ENCODE measurements at places on chromosomes 11 and 22.

DNA sequence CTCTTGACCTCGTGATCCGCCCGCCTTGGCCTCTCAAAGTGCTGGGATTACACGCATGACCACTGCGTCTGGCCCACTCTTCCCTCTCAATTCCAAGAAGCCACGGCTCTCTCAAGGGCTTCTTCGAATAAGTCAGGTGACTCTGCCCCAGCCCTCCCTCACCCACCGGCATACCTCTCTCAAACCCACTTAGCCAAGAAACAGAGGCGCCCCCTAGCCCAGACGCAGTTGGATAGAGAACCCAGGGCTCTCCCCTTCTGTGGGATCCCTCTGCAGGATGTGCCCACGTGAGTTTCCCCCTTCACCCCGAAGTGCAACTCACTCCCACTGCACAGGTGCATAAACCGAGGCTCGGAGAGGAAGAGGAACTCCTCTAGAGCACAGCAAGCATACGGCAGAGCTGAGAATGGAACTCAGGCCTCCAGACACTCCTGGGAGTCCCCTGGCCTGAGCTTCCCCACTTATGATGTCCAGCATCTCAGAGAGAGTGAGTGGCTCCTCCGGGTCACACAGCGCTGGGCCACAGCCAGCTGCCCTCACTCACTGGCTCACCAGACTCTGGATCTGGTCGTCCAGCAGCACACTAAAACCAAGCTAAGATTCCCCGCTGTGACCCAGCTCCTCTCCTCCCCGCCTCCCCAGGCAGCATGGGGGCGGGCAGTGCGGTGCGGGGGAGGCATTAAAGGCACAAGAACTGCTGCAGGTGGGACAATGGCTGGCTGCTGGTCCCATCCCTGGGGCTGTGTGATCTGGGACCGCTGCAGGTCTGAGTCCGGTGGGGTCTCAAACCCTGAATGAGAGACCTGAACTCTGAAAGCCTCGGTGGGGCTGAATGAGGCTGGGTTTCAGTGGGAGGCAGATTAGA is 16.8 kb upstream of the RGL4 start:
- no peak overlapping the region for H3K27ac ChIP-seq
- H3K4me3 ChIP-seq = no peak overlapping the region
- DNase-seq = no peak
- H3K27me3 ChIP-seq = no peaks in the 10 kb centered on the region
- no peaks in the 10 kb centered on the region for H3K36me3 ChIP-seq

DNA sequence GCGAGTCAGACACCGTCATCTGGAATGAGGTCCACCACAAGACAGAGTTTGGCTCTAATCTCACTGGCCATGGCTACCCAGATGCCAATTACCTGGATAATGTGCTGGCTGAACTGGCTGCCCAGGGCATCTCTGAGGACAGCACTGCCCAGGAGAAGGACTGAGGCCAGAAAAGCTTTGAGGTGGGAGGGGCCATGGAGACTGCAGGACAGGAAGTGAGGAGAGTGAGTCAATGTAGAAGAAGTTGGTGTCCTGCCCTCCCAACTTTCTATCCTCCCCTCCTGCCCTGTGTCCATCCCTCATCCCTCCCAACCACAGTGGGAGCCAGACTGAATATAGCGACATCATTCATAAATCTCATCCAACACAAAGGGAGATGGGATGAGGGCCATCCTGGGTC is 8.0 kb downstream of the MPEG1 start:
- H3K36me3 ChIP-seq = peaks cover 21% of the 10 kb centered on the region
- H3K27ac ChIP-seq = no peak overlapping the region
- no peaks in the 10 kb centered on the region for H3K27me3 ChIP-seq
- no peak overlapping the region for H3K4me3 ChIP-seq
- peaks cover 5% of the 10 kb centered on the region for H3K4me1 ChIP-seq
- no peak for DNase-seq

DNA sequence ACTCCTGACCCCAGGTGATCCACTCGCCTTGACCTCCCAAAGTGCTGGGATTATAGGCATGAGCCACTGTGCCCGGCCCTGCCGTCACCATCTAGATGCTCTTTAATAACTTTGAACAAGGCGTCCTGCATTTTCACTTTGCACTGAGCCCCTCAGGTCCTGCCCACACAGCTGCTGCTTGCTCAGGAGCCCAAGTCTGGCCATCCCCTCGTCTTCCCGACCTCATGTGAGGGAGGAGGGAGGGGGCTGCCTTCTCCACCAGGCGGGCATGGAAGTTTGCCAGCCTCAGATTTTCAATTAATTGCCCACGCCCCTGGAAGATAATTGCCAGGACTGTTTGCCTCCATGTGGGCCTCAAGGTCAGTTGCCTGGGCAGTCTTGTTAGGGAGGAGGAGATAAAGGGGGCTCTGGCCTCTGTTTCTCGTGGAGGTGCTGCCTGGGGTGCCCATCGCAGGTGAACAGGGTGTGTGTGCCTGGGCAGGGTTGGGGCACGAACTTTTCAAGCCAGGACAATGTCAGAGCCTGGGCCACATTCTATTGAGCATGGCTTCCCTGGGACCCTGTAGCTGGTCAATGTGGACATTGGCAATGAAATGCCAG is 27.9 kb upstream of the MYEOV start:
- no peak for DNase-seq
- H3K4me3 ChIP-seq = no peak overlapping the region
- H3K4me1 ChIP-seq = peaks cover 11% of the 10 kb centered on the region
- no peak overlapping the region for H3K27ac ChIP-seq
- no peaks in the 10 kb centered on the region for H3K36me3 ChIP-seq

DNA sequence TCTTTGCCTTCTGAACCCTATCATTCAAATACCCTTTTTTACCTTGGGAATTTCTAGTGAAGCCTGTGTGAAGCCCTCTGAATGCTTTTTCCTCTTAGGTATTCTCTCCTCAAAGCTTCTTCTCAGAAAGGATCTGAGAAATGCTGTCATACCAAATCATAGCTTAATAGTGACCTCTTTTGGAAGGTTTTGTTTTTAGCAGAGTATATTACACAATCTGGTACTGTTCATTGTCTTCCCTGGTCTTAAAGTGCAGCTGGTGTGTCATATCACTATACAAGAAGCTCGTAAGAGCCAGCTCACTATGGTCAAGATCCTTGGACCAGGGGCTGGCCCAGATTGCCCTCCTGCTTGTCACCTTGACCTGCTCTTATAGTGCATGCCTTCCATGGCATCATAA is 204.4 kb upstream of the ANO5 start:
- H3K4me3 ChIP-seq = no peak overlapping the region
- H3K27me3 ChIP-seq = no peaks in the 10 kb centered on the region
- DNase-seq = no peak
- H3K36me3 ChIP-seq = no peaks in the 10 kb centered on the region

- H3K4me3 ChIP-seq = no peak overlapping the region
- peak overlapping the region; percentile 62 for H3K27ac ChIP-seq
- peak; percentile 79 for DNase-seq
- peaks cover 38% of the 10 kb centered on the region for H3K4me1 ChIP-seq
- peaks cover 3% of the 10 kb centered on the region for H3K36me3 ChIP-seq
Observed at GRCh38 chr22:19984201-19984753, 32.3 kb downstream of the ARVCF start.

DNA sequence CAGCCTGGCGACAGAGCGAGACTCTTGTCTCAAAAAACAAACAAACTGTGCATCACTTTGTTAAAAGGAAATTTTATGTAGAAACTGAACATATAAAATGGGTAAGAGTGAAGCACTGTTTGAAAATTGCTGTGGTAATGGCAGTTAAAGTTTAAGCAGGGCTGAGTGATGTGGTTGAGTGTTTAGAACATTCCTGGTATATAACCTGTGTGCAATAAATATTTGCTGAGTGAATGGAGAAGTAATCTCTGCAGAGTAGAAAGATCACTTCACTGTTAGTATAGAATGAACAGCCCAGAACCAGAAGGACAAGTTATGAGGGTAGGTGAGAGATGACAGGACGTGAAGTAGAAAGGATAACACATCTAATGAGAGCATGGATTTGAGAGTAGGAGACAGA is 27.3 kb downstream of the CECR2 start:
- no peak for DNase-seq
- H3K27ac ChIP-seq = no peak overlapping the region
- no peaks in the 10 kb centered on the region for H3K36me3 ChIP-seq
- H3K4me1 ChIP-seq = no peaks in the 10 kb centered on the region
- no peaks in the 10 kb centered on the region for H3K27me3 ChIP-seq
- H3K4me3 ChIP-seq = no peak overlapping the region

DNA sequence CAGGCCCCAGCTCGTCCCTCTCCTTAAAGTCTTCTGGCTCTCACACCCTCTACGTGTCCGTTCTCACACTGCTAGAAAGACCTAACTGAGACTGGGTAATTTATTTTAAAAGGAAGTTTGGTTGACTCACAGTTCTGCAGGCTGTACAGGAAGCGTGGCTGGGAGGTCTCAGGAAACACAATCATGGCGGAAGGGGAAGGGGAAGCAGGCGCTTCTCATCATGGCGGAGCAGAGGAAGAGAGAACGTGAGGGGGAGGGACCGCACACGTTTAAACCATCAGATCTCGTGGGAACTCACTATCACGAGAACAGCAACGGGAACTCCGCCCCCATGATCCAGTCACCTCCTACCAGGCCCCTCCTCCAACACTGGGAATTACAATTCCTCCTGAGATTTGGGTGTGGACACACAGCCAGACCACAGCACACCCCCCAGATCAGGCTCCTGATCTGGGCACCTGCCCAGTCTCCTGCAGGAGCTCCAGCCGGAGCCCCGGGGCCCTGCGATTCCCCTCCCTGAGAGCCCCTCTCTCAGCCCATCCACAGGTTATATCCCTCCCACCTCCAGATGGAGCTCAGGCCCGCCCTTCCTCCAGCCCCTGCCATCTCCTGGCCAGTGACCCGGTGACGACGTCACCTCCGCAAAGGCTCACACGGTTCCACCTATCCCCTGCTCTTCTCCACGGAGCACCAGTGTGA is 170.2 kb downstream of the BRD1 start:
- H3K36me3 ChIP-seq = no peaks in the 10 kb centered on the region
- H3K27me3 ChIP-seq = no peaks in the 10 kb centered on the region
- peak overlapping the region; percentile 58 for H3K4me3 ChIP-seq
- peak overlapping the region; percentile 92 for H3K27ac ChIP-seq

GRCh38 chr11:33389635-33390034 is 132.5 kb downstream of the HIPK3 start:
- H3K36me3 ChIP-seq = no peaks in the 10 kb centered on the region
- H3K27ac ChIP-seq = no peak overlapping the region
- peaks cover 8% of the 10 kb centered on the region for H3K4me1 ChIP-seq
- no peak overlapping the region for H3K4me3 ChIP-seq
- H3K27me3 ChIP-seq = no peaks in the 10 kb centered on the region

GRCh38 chr11:119166368-119167076 is 2.0 kb upstream of the NLRX1 start:
- no peak overlapping the region for H3K4me3 ChIP-seq
- H3K27ac ChIP-seq = no peak overlapping the region
- DNase-seq = no peak
- no peaks in the 10 kb centered on the region for H3K27me3 ChIP-seq
- H3K4me1 ChIP-seq = peaks cover 8% of the 10 kb centered on the region

GRCh38 chr11:33654594-33654993 is 46.0 kb downstream of the C11orf91 start:
- H3K36me3 ChIP-seq = no peaks in the 10 kb centered on the region
- DNase-seq = no peak
- no peak overlapping the region for H3K27ac ChIP-seq
- H3K4me1 ChIP-seq = peaks cover 5% of the 10 kb centered on the region
- no peak overlapping the region for H3K4me3 ChIP-seq
- no peaks in the 10 kb centered on the region for H3K27me3 ChIP-seq

- no peaks in the 10 kb centered on the region for H3K4me1 ChIP-seq
- H3K27me3 ChIP-seq = peaks cover under 1% of the 10 kb centered on the region
- no peaks in the 10 kb centered on the region for H3K36me3 ChIP-seq
- DNase-seq = no peak
Observed at GRCh38 chr22:48310740-48311139, 1516.9 kb downstream of the BRD1 start.

DNA sequence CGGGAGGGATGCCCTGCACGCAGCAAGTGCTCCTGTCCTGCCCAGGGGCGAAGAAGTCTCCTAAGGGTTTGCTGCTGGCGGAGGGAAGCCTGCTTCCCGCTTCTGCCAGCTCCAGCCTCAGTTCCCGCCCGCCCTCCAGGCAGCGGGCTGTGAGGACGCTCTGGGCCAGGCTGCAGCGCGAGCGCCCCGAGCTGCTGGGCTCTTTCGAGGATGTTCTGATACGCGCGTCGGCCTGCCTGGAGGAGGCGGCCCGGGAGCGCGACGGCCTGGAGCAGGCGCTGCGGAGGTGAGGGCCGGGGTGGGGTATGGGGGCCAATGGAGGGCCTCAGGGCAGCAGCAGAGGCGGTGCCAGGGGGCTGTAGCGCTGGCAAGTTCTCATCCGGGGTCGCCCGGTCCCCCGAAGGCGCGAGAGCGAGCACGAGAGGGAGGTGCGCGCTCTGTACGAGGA is 2.2 kb downstream of the CRACR2B start:
- no peaks in the 10 kb centered on the region for H3K27me3 ChIP-seq
- peaks cover 7% of the 10 kb centered on the region for H3K36me3 ChIP-seq
- peak overlapping the region; percentile 57 for H3K4me3 ChIP-seq
- no peak for DNase-seq
- H3K4me1 ChIP-seq = peaks cover 80% of the 10 kb centered on the region
- H3K27ac ChIP-seq = peak overlapping the region; percentile 89

DNA sequence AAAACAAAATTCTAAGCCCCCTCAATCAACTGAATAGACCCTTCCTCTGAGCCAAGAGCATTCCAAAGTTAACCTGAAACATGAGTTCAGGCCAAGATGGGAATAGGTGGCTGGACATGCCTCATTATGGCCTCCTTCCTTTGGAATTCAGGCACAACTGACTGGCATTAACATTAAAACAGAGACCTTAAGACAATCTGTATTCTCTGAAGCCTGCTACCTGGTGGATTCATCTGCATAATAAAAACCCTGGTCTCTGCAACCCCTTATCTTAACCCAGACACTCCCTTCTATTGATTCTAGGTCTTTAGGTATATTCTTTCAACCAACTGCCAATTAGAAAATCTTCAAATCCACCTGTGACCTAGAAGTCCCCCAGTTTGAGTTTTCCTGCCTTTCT is 66.3 kb downstream of the JRKL start:
- no peaks in the 10 kb centered on the region for H3K4me1 ChIP-seq
- no peak overlapping the region for H3K27ac ChIP-seq
- no peaks in the 10 kb centered on the region for H3K36me3 ChIP-seq
- peaks cover 5% of the 10 kb centered on the region for H3K27me3 ChIP-seq
- no peak for DNase-seq
